ENCODE measurements at places on chromosomes 7 and 10.
A peak's percentile ranks its signal among the peaks of the same experiment; 100 is the strongest.

GRCh38 chr7:18555120-18555519, 59.6 kb downstream of the HDAC9 start:
- no peak for DNase-seq

DNA sequence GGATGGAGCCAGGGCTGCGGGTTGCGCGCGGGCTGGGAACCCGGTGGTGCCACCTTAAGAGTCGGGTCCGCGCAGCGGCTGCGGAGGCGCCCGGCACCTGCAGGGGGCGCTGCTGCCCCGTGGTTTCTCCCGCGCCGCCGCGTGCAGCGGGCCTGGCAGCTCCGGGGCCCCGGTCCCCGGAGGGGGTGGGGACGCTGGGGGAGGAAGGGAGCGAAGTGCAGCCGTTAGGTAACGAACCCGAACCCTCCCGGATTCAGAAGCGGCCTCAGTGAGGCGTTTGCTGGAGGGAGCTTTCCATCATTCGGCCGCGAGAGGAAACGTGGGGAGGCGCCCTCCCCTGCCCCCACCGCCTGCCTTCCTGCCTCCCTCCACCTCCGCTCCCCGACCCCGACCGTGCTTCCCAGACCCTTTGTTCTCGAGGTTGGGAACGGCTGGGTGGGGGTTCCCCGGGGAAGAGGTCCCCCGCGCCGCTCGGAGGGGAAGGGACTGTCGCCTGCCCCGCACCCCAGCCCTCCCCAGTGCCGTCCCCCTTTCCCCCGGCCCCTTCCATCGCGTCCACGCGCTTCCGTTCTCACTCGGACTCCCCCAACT, 29.6 kb downstream of the SKIDA1 start:
- peak; percentile 77 for DNase-seq

DNA sequence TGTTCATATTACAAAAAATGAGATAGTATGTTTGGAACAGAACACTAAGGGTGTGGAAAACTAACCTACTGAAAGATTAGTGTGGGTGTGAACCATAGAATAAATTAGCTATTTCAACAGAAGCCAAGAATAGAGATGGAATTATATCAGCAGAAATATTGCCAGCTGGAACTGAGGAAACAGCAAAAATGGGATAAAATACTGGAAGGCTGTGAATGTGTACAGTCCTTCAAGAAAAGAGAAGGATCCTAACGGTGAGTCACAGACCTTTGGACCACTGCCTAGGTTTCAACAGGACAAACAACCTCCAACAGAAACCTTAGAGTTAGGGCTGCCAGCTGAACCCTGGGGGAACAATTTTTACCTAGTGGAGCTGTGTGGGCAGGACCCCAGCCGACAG, 395.0 kb downstream of the ZWINT start:
- no peak for DNase-seq

- no peak for DNase-seq
Observed at GRCh38 chr7:99357701-99358490, 16.6 kb upstream of the ARPC1B start.

GRCh38 chr10:103763374-103764202, 91.8 kb downstream of the SH3PXD2A start:
- DNase-seq: no peak

- no peak for DNase-seq
Observed at GRCh38 chr10:112782200-112782907, 167.7 kb upstream of the TCF7L2 start.

DNA sequence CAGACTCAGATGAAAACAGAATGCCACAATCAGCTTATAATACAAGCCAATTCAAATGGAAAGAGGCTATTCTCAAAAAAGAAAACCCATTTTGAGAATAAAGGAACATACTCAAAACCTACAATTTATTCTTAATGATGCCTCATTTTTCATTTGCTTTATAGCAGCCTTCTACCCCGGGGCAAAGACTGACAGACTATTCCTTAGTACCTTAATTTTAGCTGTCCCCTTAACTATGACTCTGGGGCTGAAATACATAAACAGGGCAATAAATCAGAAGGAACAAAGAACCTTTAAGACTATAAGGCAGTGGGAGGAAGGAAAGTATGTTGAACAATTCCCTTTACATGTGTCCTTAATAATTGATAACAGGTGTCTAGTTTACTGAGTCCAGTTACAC, 76.8 kb downstream of the TMEM106B start:
- no peak for DNase-seq

DNA sequence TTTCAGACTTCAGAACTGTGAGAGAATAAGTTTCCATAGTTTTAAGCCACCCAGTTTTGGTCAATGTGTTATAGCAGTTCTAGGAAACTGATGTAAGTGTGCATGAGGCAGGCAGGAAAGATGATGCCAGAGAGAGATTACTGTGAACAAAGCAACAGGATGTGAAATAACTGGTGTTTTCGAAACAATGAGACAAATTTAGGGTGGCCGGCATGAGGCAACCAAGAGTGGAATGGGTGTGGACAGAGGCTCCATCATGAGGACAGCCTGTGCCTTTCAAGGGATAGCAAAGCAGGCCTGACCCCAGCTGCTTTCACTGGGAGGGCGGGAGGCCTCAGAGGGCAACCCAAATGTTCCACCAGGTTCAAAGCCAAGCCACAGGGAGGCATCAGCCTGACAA, 67.3 kb upstream of the UCN3 start:
- no peak for DNase-seq

DNA sequence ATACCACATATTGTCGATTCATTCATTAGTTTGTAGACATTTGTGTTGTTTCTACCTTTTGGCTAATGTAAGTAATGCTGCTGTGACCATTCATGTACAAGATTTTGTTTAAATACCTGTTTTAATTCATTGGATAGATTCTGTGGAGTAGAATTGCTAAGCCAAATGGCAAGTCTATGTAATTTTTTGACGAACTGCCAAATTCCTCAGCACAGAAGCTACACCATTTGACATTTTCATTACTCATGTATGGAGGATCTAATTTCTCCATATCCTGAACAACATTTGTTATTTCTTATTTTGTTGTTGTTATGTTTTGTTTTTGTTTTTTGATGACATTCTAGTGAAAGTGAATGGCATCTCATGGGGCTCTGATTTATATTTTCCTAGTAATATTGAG, 1351.3 kb upstream of the SORCS1 start:
- no peak for DNase-seq

- DNase-seq: peak; percentile 13
Observed at GRCh38 chr10:45249978-45250693, 65.3 kb downstream of the OR13A1 start.

- no peak for DNase-seq
Observed at GRCh38 chr7:143284591-143285469, at the start of gene TMEM139. TMEM139 (plus strand) TSS chr7:143284958; CDS start chr7:143285958, 1,000 bp downstream.

DNA sequence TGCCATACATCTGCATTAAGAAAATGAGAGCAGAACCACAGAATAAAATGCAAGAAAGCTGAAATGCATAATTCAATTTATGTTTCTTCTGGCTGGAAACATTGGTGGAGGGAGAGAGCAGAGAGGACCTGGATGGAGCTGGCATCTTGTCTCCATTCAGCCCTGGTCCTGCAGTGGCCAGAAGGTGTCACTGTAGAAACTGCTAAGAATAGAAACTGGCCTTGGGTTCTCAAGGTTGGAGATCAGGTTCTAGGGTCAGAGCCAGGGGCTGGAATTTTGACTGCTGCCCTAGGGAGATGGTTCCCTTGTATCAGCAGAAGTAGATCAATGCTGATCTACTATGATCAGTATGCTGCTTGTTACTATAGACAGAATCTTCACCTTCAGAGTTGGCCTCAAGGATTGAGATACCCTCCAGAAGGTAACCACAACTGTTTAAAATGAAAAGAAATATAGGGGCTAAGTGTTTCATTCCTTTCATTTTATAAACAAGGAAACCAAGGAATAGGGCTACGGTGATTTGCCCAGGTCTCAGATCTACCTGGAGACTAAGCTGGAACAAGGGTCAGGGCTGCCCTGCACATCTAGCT, 13.1 kb downstream of the TAS2R41 start:
- DNase-seq: peak; percentile 43

DNA sequence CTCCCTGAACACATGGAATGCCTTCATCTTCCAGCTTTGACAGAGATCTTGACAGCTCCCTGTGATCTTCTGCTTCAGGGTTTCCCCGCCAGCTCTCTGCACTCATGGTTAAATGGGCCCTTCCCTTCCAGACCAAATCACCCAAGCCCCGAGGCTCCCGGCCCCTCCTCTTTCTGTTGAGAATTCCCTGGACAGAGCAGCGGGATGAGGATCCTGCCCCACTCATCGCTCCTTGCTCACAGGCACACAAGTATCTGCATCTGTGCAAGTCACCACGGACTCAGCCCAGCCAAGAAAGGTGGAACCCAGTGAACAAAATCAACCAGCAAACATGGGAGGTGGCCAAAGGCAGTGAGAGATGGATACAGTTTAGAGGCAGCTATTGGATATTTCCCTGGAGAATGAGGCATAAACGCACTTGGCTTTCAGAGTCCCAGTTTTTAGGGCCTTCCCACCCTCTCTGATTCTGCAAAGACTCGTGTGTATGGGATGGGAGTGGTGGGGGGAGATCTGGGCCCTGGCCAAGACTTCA, 37.7 kb upstream of the CXCL12 start:
- no peak for DNase-seq

GRCh38 chr7:450741-451140, 68.9 kb downstream of the PDGFA start:
- no peak for DNase-seq

DNA sequence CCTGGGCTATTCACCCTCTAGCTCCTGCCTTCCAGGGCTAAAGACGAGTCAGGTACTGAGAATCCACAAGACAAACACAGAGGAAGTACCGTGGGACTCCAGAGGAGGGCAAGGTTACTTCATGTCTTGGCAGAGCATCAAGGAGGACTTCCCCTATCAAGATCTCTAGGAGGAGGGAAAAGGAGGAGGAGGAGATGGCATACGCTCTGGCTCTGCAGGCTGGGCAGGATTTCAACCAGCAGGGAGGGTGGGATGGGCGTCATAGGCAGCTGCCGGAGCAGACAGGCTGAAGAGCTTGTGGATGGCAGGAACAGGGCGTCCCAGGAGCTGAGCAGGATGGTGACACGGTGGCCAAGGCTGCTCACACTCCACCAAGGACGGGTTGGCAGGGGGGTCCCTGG, 21.3 kb downstream of the MDH2 start:
- DNase-seq: peak; percentile 68

DNA sequence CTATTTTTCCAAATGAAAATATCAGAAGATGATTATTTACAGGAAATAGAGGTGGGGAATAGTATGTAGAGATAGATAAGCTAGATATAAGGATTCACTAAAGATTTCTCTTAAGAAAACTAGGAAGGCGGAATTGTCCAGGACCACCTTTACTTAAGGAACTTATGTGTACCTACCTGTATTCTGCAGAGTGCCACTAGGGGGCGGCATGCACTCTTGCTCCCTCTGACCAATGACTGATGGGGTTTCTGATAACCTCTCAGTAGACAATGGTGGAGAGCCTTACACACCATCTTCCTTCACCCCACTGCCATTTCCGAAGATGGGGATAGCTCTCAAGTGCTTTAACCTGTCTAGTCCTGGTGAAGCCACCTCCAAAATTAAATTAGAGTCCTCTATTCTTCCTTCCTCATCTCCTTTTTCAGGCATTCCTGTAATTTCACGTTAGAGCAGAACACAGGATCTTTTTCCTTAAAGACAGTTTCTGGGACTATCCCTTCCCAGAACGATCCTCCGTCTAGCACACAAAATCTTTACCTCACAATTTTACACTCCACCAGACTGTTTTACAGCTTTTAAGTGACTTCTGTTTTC, 453.1 kb downstream of the SORCS1 start:
- DNase-seq: peak; percentile 44

GRCh38 chr10:13703101-13703818, 116.5 kb downstream of the PRPF18 start:
- no peak for DNase-seq

DNA sequence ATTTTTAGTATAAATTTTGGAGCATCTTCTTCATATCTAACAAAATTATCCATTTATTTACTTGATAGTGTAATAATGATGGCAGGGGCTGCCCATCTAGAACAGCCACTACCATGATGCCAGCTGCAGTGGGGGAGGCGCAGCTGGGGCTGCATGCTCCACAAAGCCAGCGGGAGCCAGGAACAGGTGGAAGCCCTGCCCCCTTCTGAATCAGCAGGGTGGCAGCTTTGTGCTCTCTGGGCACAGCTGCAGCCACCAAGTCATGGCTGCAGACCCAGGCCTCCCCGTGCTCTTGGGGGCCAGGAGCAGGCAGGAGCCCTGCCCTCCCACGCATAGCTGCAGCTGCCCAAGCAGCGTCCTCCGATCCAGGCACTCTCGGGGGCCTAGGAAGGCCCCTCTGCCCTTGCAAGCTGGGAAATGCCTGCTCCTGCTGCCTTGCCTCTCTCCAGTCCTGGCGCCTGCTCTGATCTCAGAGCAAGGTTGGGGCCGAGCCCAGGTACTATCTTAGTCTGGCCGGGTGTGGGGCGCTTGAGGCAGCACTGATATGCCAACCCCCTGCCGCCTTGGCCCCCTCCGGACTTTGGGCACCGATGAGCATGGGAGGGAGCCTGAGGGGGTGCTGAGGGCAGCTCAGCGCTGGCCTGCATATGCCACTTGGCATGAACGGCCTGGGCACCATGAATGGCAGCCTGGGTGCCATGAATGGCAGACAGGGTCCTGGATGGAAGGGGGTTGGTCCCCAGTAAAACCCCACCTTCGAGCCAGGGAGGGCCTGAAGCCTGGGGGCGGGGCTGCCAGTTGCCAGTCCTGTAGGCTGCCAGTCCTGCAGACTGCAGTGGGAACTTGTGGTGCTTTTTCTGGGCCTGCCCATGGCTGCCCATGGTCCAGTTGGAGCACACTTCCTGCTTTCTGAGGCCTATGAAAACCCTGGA, 1110.8 kb upstream of the POT1 start:
- DNase-seq: no peak
